Stimulated activated CD4-positive, alpha-beta T cell treated with anti-CD3 and anti-CD28 coated beads, Interleukin-12 subunit alpha, Interleukin-12 subunit beta, amount 100 ng/mL, for 24 hours (primary cell): ENCODE measurements at places on chromosomes 1 and 21.

GRCh38 chr1:7042322-7043190 lies 257.3 kb downstream of the CAMTA1 start:
- DNase-seq, result no peak

DNA sequence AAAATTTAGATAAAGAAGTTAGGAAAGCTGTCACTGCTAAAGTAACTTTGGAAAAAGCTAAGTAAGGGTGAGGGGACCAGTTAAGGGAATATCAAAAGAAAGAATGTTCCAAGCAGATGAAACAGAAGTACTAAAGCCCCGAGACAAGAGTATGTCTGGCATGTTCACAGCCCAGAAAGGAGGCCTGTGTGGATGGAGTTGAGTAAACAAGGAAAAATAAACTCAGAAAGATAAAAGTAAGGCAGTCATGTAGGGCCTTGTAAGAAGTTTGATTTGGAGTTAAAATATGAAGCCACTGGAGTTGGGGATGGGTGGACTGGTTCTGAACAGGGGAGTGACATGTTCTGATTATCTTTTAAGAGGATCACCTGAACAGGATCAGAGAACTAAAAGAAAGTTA lies 177.9 kb downstream of the CDC42BPA start:
- DNase-seq, result no peak

GRCh38 chr1:177011508-177011907 lies 153.0 kb downstream of the ASTN1 start:
- no peak for DNase-seq

- peak; percentile 75 for DNase-seq
These were observed 4.6 kb downstream of the IFFO2 start for GRCh38 chr1:18951818-18952391.

DNA sequence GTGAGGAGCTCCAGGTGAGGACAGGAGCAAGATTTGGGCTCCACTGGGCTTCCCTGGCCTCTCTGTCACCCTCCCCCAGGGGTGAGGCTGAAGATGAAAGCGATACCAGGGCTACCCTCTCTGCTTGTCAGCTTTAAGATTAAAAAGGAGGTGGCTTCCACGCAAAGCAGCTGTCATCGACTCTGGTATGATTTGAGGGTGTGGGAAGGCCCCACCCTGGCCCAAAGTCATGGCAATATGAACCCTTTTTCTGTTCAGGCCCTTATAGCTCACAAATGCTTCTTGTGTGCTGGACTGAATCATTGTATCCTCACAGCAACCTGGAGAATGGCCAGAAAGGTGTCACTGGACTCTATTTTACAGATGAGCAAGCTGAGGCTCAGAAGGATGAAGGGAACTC lies 41.6 kb downstream of the NUAK2 start:
- no peak for DNase-seq

DNA sequence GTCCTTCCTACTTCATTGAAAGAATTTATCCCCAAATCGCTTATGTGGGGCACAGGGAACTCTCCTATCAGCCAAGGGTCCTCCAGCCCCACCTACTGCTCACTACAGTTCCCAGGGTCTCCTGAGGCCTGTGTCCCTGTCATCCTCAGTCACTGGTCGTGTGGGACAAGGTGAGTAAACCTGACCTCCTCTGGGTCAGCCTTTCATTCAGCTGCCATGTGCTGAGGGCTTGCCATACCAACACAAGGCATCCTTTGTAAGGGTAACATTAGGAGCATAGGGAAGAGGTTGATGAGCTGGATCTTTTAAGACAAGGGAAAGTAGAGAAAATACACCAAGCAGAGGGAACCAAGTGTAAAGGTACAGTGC lies 11.2 kb upstream of the SNAPIN start:
- no peak for DNase-seq

DNA sequence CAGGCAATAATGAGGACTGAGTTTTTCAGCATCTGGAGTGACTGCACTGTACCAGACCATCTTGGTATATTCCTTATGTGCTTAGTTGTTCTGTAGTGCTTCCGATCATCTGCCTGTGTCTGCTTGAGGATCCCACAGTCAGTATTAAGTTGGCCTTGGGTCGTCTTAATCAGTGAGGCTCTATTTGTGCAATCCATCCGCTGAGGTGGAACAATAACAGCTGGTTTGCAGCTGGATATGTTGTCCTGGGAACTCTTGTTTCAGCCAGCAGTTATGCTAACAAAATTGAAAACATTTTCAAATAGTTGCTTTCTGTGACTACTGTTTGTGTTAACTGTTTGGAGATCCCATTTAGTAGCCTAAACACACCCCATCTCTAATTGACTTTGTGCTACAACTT lies 73.7 kb downstream of the LAMC1 start:
- DNase-seq, result no peak

DNA sequence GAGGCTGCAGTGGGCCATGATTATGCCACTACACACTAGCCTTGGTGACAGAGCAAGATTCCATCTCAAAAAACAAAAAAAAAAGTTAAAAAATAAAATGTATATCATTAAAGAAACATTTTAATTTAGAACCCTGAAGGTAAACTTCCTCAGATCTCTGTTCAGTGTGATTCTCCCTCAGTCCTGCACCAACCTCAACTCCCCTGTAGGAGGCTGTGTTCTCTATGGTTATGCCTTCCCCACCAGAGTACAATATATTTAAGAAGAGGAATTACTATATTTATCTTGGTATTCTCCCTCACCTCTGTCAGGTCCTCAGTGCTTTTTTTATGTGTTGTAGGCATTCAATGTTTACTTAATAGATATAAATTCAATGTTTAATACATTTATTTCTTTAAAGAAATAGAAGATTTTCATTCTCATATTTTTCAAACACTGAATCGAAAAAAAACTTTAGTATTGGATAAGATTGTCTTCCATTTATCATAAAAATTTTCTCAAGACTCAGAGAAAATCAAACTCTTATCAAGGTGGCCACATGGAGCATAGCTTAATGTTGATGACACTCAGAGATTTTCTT lies 4.8 kb upstream of the LRRC8B start:
- DNase-seq, result no peak

DNA sequence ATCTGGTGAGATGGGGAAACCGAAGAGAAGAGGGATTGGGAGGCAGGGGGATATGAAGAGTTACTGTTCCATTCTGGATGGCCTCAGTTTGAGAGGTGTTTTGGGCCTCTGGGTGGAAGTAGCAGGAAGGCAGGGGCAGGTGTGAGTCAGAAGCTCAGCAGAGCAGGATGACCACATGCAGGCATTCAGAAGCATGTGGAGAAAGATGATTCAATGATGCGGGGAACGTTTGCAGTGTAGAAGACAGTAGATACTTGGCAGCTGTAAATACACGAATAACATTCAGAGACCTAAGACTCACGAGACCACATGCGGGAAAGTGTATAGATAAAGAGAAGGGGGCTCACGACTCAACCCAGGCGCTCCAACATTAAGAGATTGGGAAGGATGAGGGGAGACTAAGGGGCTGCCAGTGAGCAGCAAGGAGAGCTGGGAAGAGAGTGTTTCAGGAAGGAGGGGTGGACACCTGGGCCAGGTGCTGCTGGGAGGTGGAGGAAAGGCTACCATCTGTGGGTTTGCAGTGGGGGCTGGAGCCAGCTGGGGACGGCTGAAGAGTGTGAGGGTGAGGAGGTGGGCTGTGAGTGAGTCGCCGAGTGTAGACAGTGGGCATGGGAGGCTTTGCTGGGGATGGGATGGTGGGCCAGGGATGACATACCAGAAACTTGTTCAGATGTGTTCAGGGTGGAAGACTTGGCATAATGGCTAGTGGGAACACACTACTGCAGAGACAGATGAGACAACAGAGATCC lies 5.8 kb upstream of the EPS8L3 start:
- no peak for DNase-seq

GRCh38 chr1:206715552-206716158 lies 30.9 kb downstream of the MAPKAPK2 start:
- no peak for DNase-seq

- DNase-seq, result peak; percentile 39
These were observed 18.4 kb upstream of the CDCA8 start for GRCh38 chr1:37673920-37674319.
